ENCODE measurements at places on chromosomes 7 and 10.

GRCh38 chr10:104146882-104147281 lies 24.9 kb downstream of the SFR1 start:
- DNase-seq, result no peak

- no peak for DNase-seq
Observed at GRCh38 chr10:95496246-95496911, 64.8 kb downstream of the SORBS1 start.

GRCh38 chr10:32379950-32380551 lies 33.1 kb upstream of the EPC1 start:
- no peak for DNase-seq

DNA sequence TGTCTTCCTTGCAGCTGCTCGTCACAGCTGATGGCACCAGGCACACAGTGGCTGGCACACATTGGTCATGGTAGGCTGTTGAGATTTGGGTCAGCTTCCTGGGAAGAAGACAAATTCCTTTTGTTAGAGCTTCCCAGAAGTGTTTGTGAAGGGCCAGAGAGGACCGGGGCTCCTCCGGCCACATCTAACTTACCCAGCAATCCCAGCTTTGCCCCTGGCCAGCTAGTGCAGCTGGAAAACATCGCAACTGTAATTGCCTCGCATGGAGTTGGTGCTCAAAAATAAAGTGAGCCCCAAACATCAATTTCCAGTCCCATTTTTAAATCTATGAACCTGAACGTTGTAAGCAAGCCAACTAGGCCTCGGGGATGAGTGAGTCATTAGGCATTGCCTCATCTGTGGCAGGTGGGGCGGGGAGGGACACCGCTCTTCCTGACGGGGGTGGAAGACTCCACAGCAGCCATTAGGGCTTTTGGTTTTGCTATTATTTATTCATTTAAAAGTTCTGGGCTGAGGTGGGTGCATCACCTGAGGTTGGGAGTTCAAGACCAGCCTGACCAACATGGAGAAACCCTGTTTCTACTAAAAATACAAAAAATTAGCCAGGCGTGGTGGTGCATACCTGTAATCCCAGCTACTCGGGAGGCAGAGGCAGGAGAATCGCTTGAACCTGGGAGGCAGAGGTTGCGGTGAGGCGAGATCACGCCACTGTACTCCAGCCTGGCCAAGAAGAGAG lies 12.4 kb downstream of the CPA5 start:
- DNase-seq, result no peak

GRCh38 chr10:132001238-132001972 lies 19.7 kb upstream of the BNIP3 start:
- DNase-seq, result no peak

DNA sequence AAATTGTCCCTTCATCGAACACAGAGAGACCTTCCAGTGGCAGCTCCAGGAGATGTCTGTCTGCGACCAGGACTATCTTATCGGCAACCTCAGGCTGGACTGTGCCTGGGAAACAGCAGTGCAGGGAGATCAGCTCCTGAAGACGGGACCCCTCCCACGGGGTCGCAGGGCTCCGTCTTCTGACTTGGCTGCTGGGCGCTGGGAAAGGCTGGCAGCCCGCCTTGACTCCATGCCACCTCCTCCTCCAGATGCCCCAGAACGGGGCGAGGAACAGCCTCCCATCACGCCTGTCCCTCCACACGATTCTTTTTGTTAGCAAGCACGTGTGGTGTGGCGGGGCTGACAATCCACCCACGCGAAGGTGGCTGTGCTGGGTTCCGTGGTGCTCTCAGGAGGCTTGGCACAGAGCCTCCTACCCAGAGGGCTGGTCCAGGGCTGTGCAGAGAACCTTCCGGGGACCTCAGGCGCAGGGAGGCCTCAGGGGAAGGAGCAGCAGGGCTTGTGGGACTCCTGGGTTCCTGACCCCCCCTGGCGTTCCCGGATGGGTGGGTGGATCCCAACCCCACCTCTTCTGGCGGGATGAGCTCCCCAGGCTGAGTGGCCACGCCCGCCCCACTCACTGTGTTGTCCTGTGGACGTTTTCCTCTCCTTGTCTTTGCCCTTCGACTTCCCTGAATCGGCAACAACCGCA lies 47.6 kb upstream of the NKX6-2 start:
- no peak for DNase-seq

- peak; percentile 48 for DNase-seq
Observed at GRCh38 chr10:6678211-6678803, 98.2 kb upstream of the PRKCQ start.

GRCh38 chr7:151551820-151552219 lies 32.1 kb upstream of the RHEB start:
- DNase-seq, result no peak

GRCh38 chr10:84845628-84846261 lies 517.4 kb downstream of the CCSER2 start:
- DNase-seq, result no peak

GRCh38 chr10:132959559-132959961 lies 17.2 kb upstream of the CFAP46 start:
- DNase-seq, result no peak

- no peak for DNase-seq
Observed at GRCh38 chr10:127227027-127227426, 30.6 kb upstream of the INSYN2A start.

DNA sequence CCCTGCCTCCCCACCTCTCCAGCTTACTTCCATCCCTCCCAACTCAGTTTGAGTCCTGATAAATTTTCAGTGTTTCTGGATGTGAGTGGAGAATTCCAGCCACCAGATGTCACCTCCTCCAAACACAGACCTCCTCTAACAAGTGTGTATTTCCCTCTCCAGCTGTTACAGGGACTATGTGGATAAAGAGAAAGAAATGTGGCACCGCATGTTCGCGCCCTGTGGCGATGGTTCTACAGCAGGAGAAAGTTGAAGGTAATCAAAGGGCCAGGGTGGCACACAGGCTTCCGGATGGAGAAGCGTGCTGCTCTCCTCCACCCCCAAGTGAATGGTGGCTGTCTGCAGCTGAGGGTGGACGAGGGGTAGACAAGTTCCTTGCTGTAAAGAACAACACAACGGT lies 14.7 kb downstream of the FKBP6 start:
- DNase-seq, result no peak

- no peak for DNase-seq
Observed at GRCh38 chr10:129707406-129708388, 240.7 kb downstream of the MGMT start.

- DNase-seq, result no peak
Observed at GRCh38 chr7:45215601-45216062, 58.0 kb downstream of the RAMP3 start.

GRCh38 chr7:28096713-28097112 lies 83.9 kb downstream of the JAZF1 start:
- DNase-seq, result peak; percentile 10

GRCh38 chr7:8200717-8201116 lies 61.2 kb downstream of the ICA1 start:
- no peak for DNase-seq

GRCh38 chr10:113681533-113682470 lies 2.1 kb downstream of the CASP7 start:
- no peak for DNase-seq

DNA sequence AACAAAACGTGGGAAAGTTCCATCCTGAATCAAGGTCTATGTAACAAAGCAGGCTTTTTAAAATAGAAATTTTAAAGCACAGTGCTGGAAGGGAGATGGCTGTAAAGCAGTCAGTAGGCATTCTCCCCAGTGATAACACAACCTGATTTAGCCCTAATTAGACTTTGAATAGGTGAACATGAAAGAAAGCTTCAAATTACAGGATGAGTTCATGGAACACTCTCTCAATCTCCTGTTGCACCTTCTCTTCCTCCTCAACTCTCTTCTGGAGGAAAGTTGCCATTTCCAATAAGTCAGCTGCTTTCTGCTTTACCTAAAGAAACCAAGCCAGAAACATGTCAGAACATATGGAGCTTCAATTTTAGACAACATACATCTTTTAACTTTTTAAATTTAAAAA lies 20.1 kb downstream of the SFR1 start:
- no peak for DNase-seq

- DNase-seq, result no peak
Observed at GRCh38 chr10:126595160-126595559, 75.3 kb downstream of the C10orf90 start.

- no peak for DNase-seq
Observed at GRCh38 chr10:13658871-13659685, 72.3 kb downstream of the PRPF18 start.

DNA sequence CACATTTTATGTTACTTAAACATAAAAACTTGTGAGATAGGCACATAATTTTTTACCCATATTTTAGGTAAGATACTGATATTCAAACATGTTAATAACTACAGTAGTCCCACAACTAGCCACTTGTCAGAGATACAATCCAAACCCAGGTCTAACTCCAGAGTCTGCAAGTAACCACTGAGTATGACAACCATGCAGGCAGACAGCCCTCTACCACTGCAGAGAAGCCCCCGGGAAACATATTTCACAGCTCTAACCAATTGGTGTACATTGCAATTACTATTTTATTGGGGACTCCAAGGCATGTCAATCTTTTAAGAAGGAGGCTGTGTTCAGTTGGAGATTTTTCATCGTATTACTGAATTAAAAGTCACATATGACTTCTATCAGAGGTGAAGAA lies 107.2 kb upstream of the FAM133B start:
- DNase-seq, result no peak
